NB4 (cell line): ENCODE measurements at places on chromosomes 2 and 18.

DNA sequence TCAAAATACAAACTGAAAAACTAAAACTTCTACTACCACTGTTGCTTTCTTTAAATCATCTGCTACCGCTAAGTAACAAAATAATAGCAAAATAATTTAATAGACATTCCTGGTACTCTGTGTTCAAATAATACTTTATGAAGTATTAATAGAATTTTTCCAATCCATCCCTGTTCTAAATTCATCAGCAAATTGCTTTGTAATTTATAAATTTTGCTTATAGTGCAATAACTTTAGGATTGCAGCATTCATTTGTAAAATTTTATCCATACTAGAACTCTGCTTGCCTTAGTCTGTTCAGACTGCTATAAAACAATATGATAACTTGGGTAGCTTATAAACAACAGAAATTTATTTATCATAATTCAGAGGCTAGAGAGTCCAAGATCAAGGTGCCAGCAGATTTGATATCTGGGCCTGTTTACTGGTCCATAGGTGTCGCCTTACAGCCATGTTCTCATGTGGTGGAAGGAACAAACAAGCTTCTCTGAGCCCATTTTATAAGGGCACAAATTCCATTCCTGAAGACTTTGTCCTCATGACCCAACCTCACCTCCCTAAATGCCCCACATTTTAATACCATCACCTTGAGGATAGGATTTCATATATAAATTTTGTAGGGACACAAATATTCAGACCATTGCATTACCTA is 415.1 kb upstream of the MAP2 start:
- no peak for DNase-seq

GRCh38 chr2:59027320-59027719 is 786.2 kb upstream of the FANCL start:
- no peak for DNase-seq

DNA sequence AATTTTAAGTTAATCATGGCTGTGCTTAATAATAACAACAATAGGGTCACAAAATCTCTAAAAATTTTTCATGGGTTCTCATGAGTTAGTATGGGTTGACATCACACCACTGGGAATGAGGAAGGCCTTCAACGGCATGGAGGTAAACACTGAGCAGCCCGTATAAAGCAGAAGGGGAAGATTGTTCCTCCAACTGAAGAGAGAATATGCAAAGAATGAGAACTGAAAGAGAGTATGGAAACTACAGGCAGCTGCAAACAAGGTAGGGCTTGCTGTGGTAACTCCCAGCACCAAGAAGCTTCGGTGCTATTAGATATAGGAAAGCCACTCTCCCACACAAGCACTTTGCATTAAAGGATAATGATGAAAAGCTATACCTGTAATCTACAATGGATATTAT is 1242.3 kb upstream of the CELF4 start:
- DNase-seq: no peak

DNA sequence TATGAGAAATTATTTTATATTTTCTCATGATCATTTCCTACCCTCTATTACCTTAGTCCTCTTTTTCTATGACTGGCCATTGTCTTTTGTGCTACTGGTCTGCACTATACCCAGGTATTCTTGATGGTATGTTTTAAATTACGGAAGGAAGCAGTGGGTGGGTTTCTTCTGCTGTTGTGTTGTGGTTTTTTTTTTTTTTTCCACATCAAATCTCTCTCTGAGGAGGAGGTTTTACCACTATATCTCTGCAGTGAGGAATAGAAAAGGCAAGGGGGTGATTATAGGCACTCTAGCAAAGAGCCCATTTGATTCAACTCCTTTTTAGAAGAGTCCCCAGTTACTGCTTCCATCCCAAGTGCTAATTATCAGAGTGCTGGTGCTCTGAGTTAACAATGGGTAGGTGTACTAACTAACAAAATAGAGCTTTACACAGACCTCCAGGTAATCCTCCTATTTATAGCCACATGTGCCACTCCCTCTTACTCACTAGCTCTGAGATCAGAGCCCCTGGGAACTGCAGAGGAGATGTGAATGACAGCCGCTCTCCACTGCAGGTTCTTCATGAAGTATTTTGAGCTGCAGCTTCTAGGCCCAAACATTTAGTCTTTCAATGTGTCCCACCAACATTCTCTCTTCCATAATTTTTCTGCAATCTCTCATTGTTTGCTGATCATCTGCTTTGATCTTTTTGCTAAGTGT is 301.6 kb upstream of the GULP1 start:
- no peak for DNase-seq

DNA sequence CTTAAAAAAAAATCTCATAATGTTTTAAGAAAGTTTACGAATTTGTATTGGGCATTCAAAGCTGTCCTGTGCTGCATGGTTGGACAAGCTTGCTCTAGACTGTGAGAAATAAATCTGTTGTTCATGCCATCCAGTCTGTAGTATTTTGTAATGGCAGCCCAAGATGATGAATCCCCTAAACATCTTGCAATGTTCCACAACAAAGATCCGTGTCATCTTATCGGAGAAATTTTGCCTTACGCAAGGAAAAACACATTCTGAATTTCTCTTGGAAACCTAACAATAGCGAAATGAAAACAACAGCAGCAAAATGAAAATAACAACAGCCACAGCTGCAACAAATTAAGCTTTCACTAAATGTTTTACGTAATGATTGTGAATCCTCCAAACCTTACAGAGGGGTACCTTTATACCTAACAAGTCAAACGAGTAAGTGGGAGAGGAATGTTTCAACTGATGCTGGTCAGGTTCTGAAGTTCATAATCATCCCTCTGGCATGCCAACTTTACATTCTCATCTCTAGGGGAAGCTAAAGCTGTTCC is 76.1 kb upstream of the RNU4ATAC start:
- DNase-seq: no peak

- no peak for DNase-seq
Measured at GRCh38 chr2:50594233-50594632, 437.7 kb downstream of the NRXN1 start.

- DNase-seq: no peak
Measured at GRCh38 chr2:28702415-28702861, 49.2 kb upstream of the PPP1CB start.

DNA sequence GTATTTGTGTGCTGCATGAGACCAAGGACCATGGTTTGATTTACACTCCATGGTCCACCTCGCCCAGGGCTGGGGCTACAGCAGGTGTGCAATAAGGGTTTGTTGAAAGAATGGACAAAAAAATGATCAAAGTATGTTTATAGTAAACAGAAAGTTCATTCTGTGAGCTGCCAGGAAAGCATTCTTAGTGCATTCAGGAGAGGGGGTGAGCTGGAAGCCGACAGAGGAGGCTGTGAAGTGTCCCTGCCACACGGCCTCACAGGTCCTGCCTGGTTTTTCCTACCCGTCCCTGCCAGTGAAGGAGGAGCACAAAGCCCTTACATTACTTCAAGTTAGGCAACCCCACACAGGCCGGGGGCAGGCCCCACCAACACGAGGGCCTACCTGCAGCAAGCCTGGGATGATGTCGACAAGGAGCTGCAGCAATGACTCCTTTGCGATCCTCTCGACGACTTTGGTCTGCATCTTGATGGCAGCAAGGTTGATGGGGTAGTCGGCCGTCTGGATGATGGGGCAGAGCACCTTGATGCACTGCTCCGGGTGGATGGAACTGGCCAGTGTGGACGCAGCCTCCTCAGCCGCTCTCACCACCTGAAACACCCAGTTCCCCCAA is 63.2 kb upstream of the TFCP2L1 start:
- no peak for DNase-seq
